ENCODE measurements at places on chromosomes 4 and X.

- no peak for DNase-seq
These were observed 952 bp downstream of the ARSD start for GRCh38 chrX:2928191-2928582.

DNA sequence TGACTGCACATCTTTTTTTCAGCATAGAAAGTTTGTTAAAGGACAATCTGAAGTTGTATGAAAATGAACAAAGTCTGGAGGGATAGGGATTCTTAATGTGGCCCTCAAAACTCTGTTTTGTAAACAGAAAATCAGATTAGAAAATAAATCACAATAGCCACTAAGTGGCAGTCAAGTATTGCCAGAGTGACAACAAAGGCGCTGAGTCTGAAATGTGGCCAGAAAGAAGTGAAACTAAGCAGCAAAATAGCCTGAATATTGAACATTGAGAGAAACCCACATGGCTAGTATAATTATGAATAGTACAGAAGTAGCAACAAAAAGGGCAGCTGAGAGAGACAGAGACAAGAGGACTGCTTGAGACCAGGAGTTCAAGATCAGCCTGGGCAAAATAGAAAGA is 81.1 kb upstream of the CT45A1 start:
- no peak for DNase-seq

- DNase-seq = no peak
These were observed 150.3 kb downstream of the FGF16 start for GRCh38 chrX:77597511-77597910.

- DNase-seq = no peak
These were observed 655.6 kb upstream of the PCDH10 start for GRCh38 chr4:132493476-132493875.

DNA sequence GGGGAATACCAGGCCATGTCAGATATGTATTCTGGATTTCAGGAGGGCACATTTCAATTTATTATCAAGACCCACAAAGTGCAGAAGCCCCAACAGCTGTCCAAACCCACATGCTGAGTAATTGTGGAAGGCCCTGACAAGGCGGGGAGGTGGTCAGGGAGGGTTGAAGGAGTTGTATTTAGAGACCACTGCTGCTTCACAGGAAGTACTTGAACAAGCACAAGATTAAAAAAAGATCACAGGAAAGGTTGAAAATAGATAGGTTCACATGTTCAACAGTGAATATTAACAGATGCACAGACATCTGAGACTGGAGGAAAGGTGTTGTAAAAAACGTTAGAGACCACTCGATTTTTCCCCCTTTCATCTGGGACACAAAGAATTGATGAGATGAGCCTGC is 17.9 kb downstream of the ATP8A1 start:
- DNase-seq = no peak

DNA sequence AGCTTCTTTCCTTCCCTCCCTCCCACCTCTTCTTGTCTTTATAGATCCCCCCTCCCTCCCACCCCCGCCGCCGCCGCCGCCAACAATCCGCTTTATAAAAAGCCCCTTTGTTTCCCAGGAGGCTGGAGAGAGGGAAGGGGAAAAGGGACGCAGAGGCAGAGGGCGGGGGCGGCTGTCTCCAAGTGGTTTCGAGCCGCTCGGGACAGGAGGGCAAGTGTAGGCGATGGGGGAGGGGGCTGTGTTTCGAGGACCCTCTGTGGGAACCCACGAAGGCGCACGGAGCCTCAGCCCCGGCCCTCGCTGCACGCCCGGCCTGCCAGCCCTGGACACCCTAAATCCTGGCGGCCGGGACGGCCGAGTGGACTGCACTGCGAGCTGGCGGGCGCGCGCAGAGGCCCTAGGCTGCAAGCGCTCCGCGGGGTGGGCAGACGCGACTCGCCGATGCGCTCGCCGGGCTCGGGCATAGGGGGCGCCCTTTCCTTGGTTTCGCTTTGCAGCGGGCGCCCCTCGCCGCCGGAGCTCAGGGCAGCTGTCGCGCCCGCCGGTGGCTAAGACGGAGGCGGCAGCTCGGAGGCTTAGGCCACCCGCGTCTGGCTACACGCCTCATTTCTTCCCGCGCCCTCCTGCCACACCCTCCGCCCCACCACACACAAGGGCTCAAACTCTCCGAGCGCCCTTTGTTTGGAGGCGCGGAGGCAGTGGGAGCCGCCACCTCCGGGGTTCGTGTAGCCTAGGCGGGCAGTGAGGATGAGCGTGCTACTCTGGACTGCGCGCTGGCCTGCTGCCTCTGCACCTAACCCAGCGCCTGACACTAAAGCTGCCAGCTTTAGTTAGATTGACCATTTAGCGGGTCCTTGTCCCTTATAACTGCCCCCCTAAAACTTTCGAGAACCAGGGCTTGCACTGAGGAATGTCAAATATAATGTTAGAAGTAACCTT is 2.2 kb downstream of the MAMLD1 start:
- DNase-seq = no peak

DNA sequence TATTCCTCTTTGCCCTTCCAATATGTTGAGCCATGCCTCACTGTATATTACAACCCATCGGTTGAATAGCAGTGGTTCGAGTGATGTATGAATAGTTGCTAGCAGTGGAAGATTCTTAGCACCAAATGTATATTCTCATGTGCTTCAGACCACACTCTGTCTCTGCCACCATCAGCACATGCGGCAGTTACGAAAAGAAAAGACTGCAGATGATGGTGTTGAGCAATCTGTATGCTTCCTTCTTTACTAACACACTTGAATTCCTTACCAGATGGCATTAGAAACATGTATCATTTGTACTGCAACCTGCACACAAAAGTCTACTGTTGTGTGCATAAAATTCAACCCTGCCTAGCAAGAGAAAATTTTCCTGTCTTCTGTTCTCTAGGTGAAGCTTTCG is 214.6 kb downstream of the ENOX2 start:
- no peak for DNase-seq

DNA sequence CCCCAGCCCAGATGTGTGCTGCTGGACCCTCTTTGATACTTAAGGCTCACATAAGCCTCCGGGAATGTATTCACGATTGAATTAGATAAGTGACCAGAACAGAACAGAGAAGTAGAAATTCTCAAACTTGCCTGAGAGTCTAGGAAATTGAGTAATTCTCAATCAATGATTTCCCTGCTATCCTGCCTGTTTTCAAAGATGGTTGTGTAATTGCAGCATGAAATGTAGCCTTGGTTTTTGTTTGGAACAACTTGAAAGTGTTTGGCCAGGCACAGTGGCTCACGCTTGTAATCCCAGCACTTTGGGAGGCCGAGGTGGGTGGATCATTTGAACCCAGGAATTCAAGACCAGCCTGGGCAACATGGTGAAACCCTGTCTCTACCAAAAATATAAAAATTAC is 41.2 kb downstream of the TNIP2 start:
- DNase-seq = no peak

DNA sequence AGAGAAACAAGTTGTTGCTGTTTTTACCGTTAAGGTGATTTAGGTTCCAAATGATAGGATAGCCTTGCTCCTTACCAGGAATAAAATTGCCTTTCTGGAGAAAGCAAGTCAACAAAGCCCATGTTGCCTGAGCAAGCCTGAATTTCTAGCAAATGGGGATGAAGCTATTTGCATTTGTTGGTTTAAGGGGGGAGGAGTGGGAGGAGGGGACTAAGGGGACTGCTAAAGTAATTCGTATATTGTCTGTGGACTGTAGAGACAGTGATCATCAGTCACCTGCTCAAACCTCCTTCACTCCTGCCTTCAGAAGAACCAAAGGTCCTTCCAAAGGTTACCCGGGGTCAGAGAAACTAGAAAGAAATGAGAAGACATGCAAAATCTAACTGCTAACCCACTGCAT is 65.8 kb downstream of the SCML2 start:
- no peak for DNase-seq

GRCh38 chrX:45715748-45716147 is 515.1 kb upstream of the DIPK2B start:
- DNase-seq = peak; percentile 42

GRCh38 chr4:8281519-8282133 is 12.1 kb downstream of the HTRA3 start:
- peak; percentile 13 for DNase-seq

DNA sequence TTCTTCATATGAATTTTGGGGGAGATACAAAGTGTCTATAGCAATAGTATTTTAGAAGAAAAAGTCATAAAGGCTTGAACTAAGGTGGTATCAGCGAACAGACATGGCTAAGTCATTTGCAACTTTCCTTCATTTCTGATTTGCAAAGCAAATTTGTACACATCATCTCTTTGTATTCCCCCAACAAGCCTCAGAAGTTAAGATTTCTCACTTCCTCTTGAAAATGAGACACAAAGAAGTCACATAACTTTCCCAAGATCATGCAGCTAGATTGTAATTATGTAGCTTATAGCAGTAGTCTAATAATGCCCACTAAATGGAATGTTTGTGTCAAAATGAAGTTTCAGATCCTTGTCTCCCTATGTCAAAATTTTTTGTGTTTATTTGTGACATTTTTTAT is 709.8 kb upstream of the HS3ST1 start:
- no peak for DNase-seq
